Prostate gland (tissue), 2 donors: ENCODE measurements at places on chromosomes 5 and 9. TPM values are rescaled to one million over a fixed set of nuclear protein-coding genes. Genes with fewer than 3 reads are reported as not detected.

- no peaks in the 10 kb centered on the region for H3K27me3 ChIP-seq
- no peak overlapping the region for H3K4me3 ChIP-seq
- no peaks in the 10 kb centered on the region for H3K4me1 ChIP-seq
- no peak for DNase-seq
Observed at GRCh38 chr5:10607666-10608073, 43.8 kb downstream of the ANKRD33B start.

DNA sequence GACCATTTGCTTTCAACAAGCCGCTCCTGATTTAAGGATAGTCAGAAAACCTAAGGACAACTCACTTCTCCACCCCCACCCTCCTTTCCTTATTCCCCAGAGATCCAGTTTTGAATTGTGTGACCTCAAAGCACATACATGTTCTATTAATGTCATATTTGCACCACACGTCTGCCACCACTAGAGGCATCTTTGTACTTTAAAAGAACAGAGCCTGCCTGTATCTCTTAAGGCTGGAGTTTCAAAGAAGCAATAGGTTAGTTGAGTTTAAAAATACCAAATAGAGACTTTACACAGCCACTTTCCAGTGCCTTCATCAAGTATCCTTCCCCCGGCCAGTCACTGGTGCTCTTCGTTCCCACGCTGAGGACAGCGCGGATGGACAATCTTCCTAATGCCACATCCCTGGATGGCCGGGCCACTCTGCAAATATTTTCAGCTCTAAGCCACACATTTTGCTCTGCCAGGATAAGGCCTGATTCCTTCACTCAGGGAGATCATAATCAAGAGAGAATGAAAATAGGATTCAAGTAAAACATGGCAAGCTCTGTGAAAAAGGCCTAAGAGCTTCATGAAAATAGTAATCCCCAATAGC is 146.3 kb downstream of the SNCAIP start:
- H3K27ac ChIP-seq: no peak overlapping the region
- no peaks in the 10 kb centered on the region for H3K27me3 ChIP-seq
- H3K4me3 ChIP-seq: no peak overlapping the region
- no peaks in the 10 kb centered on the region for H3K4me1 ChIP-seq

The PCDHB16 gene
- 0.18 TPM for total RNA-seq

The EDIL3 gene
- total RNA-seq: 5.5 TPM

- no peaks in the 10 kb centered on the region for H3K4me1 ChIP-seq
- no peak overlapping the region for H3K27ac ChIP-seq
- no peak overlapping the region for H3K4me3 ChIP-seq
- no peaks in the 10 kb centered on the region for H3K27me3 ChIP-seq
- no peak for DNase-seq
Observed at GRCh38 chr9:116490321-116490720, 196.8 kb upstream of the TRIM32 start.

DNA sequence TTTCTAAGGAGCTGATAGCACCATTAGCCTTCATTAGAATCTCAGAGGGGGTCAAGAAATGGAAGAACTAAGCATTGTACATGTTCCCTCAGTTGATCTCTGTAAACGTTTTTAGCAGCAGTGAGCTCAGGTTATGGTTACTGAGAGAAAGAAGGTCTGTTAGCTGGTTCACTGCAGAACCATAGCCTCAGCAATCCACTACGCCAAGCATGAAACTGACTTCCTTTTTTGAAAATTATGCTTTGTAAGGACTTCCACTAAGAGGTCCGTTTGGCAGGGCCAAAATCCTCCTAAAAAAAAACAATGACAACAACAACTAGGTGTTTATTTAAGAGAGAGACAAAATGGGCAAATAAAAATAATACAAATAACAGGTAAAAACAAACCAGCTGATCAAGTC is 273.3 kb downstream of the AOPEP start:
- H3K27ac ChIP-seq: peak overlapping the region; percentile 96
- H3K27me3 ChIP-seq: no peaks in the 10 kb centered on the region
- DNase-seq: no peak

GRCh38 chr5:181170996-181171395 is 23.6 kb downstream of the OR2V2 start:
- H3K27ac ChIP-seq: no peak overlapping the region
- H3K4me3 ChIP-seq: no peak overlapping the region
- H3K36me3 ChIP-seq: no peaks in the 10 kb centered on the region
- H3K27me3 ChIP-seq: peaks cover 25% of the 10 kb centered on the region
- no peaks in the 10 kb centered on the region for H3K4me1 ChIP-seq

DNA sequence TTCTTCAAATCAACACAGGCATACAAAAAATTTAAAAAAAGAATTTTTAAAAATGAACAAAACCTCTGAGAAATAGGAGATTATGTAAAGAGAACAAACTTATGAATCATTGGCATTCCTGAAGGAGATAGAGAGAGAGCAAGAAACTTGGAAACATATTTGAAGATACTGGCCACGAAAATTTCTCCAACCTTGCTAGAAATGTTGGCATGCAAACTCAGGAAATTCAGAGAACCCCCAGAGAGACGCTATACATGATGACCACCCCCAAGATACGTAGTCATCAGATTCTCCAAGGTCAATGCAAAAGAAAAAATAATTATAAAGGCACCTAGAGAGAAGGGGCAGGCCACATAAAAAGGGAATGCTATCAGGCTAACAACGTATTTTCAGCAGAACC is 472.5 kb downstream of the MTRR start:
- no peaks in the 10 kb centered on the region for H3K27me3 ChIP-seq
- H3K4me3 ChIP-seq: no peak overlapping the region
- no peak for DNase-seq
- H3K27ac ChIP-seq: no peak overlapping the region

GRCh38 chr5:180201051-180201987 is 7.7 kb downstream of the RASGEF1C start:
- H3K27ac ChIP-seq: no peak overlapping the region
- no peaks in the 10 kb centered on the region for H3K36me3 ChIP-seq
- no peaks in the 10 kb centered on the region for H3K27me3 ChIP-seq
- no peak for DNase-seq
- no peak overlapping the region for H3K4me3 ChIP-seq

DNA sequence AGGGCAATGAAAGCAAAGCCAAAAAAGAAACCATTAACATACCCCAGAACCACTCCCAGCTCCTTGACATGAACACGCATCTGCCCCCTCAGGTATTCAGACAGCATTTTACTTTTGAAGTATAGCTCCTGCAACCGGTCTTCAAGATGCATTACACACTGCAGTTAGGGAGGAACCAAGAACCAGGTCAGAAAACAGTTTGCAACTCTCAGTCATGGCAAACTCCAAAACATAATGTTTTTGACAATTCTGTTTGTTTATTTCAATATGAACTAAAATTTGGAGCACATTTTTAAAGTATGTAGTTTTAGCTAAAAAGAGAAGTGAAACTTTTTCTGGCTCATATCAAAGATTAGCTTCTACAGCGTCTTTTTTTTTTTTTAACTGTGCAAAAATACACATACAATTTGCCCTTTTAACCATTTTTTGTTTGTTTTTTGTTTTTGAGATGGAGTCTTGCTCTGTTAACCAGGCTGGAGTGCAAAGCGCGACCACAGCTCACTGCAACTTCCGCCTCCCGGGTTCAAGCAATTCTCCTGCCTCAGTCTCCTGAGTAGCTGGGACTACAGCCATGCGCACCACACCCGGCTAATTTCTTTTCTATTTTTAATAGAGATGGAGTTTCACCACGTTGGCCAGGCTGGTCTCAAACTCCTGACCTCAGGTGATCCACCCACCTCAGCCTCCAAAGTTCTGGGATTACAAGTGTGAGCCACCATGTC is 12.2 kb upstream of the RAPGEF6 start:
- DNase-seq: no peak
- H3K4me3 ChIP-seq: no peak overlapping the region
- H3K36me3 ChIP-seq: peaks cover 6% of the 10 kb centered on the region
- H3K27me3 ChIP-seq: no peaks in the 10 kb centered on the region

GRCh38 chr5:138953387-138954256 is 78.5 kb upstream of the LRRTM2 start:
- H3K27me3 ChIP-seq: no peaks in the 10 kb centered on the region
- no peak overlapping the region for H3K4me3 ChIP-seq
- no peaks in the 10 kb centered on the region for H3K36me3 ChIP-seq
- peaks cover 14% of the 10 kb centered on the region for H3K4me1 ChIP-seq
- H3K27ac ChIP-seq: peak overlapping the region; percentile 78

The NEUROG1 gene
- not detected for total RNA-seq

- peaks cover 9% of the 10 kb centered on the region for H3K4me1 ChIP-seq
- no peak for DNase-seq
- H3K27me3 ChIP-seq: no peaks in the 10 kb centered on the region
- no peak overlapping the region for H3K4me3 ChIP-seq
Observed at GRCh38 chr9:37961351-37961750, 57.4 kb upstream of the SLC25A51 start.

The SLC1A3 gene
- 12.7 TPM for total RNA-seq

GRCh38 chr9:131500377-131500776 is 2.3 kb upstream of the POMT1 start:
- no peak overlapping the region for H3K27ac ChIP-seq
- no peak for DNase-seq
- no peaks in the 10 kb centered on the region for H3K4me1 ChIP-seq
- no peaks in the 10 kb centered on the region for H3K27me3 ChIP-seq

The SOHLH1 gene
- total RNA-seq: 16.8 TPM

DNA sequence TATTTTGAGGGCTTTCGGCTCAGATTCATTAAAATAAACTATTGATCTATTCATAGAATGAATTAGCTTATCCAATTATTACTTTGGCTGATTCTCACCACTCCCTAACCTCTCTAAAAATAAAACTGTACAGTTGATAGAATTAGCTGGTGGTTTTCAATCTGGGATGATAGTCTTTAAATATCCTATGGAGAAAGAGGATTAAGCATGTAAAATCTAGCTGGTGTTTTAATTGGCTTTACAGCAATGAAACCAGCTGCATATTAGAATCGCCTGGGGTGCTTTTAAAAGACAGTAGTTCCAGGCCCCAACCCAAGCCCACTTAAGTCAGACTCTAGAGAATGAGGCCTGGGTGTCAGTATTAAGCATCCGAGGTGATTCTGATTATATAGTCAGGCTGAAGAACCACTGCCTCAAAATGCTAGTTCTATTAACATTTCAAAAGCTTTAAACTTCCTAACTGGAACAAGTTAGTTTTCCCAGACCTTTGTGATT is 95.1 kb downstream of the MAP1B start:
- DNase-seq: no peak
- no peaks in the 10 kb centered on the region for H3K4me1 ChIP-seq
- no peak overlapping the region for H3K27ac ChIP-seq
- no peak overlapping the region for H3K4me3 ChIP-seq
- H3K36me3 ChIP-seq: no peaks in the 10 kb centered on the region

DNA sequence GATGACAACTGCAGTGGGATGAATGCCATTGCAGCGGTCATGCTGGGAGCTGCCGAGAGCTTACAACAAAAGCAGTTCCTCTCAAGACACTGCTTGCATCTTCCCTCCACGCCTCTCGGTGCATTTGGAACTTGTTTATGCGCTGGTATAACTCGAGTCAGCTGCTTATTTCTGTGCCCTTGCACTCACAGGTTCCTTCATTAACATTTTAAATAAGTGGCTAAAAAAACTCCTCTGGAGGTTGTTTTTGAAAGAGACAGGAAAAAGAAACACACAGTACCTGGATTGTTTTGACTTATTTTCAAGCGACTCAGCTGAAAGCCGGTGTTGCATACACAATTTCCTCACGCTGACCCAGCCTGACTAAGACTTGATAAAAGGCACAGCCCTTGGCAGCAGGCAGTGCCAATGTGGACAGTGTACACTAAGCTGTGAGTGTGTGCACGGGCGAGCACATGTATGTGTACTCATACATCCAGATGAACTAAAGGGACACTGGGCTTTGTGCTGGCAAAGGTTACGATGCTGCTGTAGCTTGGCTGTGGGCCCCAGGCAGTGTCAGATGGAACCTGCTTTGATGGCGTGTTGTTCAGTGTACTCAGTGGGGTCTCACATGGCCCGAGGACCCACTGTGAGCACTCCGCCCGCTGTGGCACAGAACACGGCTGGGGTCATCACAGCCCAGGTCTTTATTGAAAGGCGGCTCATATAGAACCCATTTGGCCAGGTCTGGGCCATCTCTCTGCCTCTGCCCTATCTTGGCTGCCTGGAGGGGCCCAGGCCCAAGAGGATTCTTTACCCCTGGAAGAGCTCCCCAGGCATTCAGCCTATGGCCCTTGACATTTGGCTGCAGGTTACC is 92.3 kb downstream of the ANKRD33B start:
- no peak for DNase-seq
- no peaks in the 10 kb centered on the region for H3K27me3 ChIP-seq
- H3K4me1 ChIP-seq: no peaks in the 10 kb centered on the region
- no peak overlapping the region for H3K4me3 ChIP-seq

The CCNJL gene
- total RNA-seq: 26.7 TPM
